ENCODE measurements at places on chromosomes 1 and 21. TPM values are rescaled to one million over a fixed set of nuclear protein-coding genes. Genes with fewer than 3 reads are reported as not detected.
A peak's percentile ranks its signal among the peaks of the same experiment; 100 is the strongest.

GRCh38 chr1:79355090-79355489 lies 348.6 kb upstream of the ADGRL4 start:
- H3K27ac ChIP-seq, result no peak overlapping the region
- DNase-seq, result no peak

LCE5A gene
- total RNA-seq, result not detected

DNA sequence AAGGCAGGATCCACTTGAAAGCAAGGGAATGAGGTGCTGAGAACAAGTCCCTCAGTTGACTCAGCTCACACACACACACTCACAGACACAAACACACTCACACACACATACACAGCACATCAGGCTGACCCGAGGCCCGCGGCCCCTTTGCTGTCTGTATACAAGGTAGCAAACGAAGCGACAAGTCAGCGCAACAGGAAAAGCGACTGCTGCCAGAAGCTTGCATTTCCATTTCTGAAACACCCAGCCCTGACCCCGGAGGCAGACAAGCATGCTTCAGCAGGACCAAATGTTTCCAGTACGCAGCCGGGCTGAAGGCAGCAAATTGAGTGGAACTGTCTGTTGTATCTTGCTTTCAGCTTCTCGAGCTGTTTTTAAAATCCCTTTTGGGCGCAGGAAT lies 501.6 kb downstream of the NPHP4 start:
- no peaks in the 10 kb centered on the region for H3K27me3 ChIP-seq
- H3K27ac ChIP-seq, result no peak overlapping the region
- no peak for DNase-seq

GRCh38 chr1:214579183-214579582 lies 23.8 kb upstream of the CENPF start:
- no peaks in the 10 kb centered on the region for H3K36me3 ChIP-seq
- no peaks in the 10 kb centered on the region for H3K4me1 ChIP-seq
- H3K4me3 ChIP-seq, result no peak overlapping the region
- H3K27ac ChIP-seq, result no peak overlapping the region

KLHDC8A gene
- total RNA-seq, result 0.56 TPM

- DNase-seq, result no peak
- H3K4me3 ChIP-seq, result no peak overlapping the region
- H3K4me1 ChIP-seq, result no peaks in the 10 kb centered on the region
Measured at GRCh38 chr1:228243093-228243492, 35.2 kb downstream of the OBSCN start.

DNA sequence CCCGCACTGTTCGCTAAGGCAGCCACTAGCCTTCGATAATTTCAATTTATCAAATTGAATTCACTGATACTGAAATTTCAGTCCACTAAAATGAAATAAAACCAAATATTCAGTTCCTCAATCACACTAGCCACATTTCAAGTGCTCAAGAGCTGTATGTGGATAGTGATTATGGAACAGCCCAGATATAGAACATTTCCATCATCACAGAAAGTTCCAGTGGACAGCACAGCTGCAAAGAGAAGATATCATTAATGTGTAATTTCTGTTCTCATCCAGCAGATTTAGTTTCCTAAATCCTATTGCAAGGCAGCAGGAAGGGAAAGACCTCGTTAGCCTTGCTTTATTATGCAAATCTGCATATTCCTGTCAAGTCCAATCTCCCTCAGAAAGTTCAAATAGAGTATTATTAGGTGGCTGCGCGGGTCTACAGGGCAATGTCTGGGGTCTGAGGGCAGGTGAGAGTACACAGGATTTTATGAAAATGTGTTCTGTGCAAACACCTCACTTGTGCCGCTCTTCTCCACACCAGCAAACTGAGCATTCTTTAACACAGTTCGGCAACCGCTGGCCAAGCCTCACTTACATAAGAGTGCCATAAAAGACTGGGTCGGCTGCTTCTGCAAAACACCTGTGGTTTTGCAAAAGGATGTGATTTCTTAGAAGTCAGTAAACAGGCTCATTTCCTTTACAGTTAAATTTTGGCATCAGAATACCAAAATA lies 22.4 kb downstream of the CAPZB start:
- no peak for DNase-seq
- no peaks in the 10 kb centered on the region for H3K36me3 ChIP-seq
- H3K27ac ChIP-seq, result no peak overlapping the region
- no peak overlapping the region for H3K4me3 ChIP-seq
- H3K27me3 ChIP-seq, result no peaks in the 10 kb centered on the region

GRCh38 chr1:12128120-12128519 lies 38.7 kb upstream of the TNFRSF1B start:
- no peaks in the 10 kb centered on the region for H3K36me3 ChIP-seq
- H3K27me3 ChIP-seq, result no peaks in the 10 kb centered on the region
- H3K4me3 ChIP-seq, result no peak overlapping the region
- H3K4me1 ChIP-seq, result no peaks in the 10 kb centered on the region

MRPL9 gene
- total RNA-seq, result 22.7 TPM

ZBED6 gene
- 7.0 TPM for total RNA-seq

- peaks cover 15% of the 10 kb centered on the region for H3K4me1 ChIP-seq
- H3K36me3 ChIP-seq, result no peaks in the 10 kb centered on the region
- no peak for DNase-seq
- H3K4me3 ChIP-seq, result no peak overlapping the region
- no peaks in the 10 kb centered on the region for H3K27me3 ChIP-seq
Measured at GRCh38 chr1:116908820-116909511, 750 bp upstream of the PTGFRN start.

- no peak overlapping the region for H3K27ac ChIP-seq
- no peak overlapping the region for H3K4me3 ChIP-seq
- peak; percentile 70 for DNase-seq
- no peaks in the 10 kb centered on the region for H3K4me1 ChIP-seq
- no peaks in the 10 kb centered on the region for H3K27me3 ChIP-seq
- H3K36me3 ChIP-seq, result no peaks in the 10 kb centered on the region
Measured at GRCh38 chr21:45819478-45820170, 161.9 kb upstream of the COL6A1 start.

NUF2 gene
- not detected for total RNA-seq

FCAMR gene
- total RNA-seq, result not detected

- H3K36me3 ChIP-seq, result no peaks in the 10 kb centered on the region
- no peak overlapping the region for H3K4me3 ChIP-seq
- no peak overlapping the region for H3K27ac ChIP-seq
- no peaks in the 10 kb centered on the region for H3K4me1 ChIP-seq
Measured at GRCh38 chr1:194698908-194699318, 1512.5 kb upstream of the B3GALT2 start.

GRCh38 chr1:201145816-201146215 lies 8.5 kb downstream of the TMEM9 start:
- no peak overlapping the region for H3K27ac ChIP-seq
- H3K4me1 ChIP-seq, result no peaks in the 10 kb centered on the region
- no peaks in the 10 kb centered on the region for H3K36me3 ChIP-seq
- H3K27me3 ChIP-seq, result no peaks in the 10 kb centered on the region
- H3K4me3 ChIP-seq, result no peak overlapping the region

ACTA1 gene
- not detected for total RNA-seq

UTS2 gene
- not detected for total RNA-seq

GRCh38 chr1:53316766-53317581 lies 10.9 kb downstream of the LRP8 start:
- H3K4me3 ChIP-seq, result no peak overlapping the region
- no peaks in the 10 kb centered on the region for H3K36me3 ChIP-seq
- no peak for DNase-seq

DNA sequence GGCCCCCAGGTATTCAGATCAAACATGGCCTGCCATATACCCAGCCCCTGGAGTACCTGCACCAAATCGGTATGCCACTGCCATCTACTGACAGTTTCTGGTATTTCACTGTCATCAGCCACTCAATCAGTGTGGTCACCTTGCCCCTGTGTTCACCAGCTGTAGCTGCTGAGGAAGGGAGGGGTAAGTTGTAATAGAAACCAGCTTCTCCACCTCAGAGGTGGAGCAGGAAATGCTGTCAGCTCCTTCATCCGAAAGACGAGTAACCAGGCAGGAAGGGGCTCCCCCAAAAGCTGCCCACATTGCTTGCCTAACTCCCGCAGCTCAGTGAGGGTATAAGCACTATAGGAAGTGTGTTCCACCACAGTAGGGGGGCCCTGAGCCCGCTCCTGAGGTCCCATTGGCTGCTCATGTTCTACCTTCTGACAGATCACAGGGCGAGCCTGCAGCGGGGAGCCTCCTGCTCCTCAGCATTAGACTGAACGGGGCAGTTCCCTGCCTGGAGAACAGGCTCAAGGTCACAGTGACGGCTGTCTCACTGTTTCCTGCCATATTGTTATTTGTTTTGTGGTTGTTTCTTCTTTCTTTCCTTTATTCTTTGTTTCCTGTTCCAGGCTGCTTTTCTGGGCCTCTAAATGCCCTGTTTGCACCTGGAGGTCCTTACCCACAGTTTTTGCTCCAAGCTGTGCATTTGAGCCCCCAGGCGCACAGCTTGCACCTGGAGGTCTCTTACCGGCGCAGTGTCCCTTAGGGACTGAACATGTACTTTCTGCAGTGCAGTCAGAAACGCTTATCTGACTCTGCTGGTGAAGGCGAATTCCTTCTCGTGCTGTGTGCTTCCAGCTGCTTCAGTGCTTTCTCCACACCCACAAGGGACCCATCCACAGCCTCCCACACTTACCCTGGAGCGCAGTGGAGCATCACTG lies 1638.3 kb downstream of the MRPL39 start:
- H3K27me3 ChIP-seq, result no peaks in the 10 kb centered on the region
- no peak overlapping the region for H3K4me3 ChIP-seq
- no peak overlapping the region for H3K27ac ChIP-seq
- H3K4me1 ChIP-seq, result no peaks in the 10 kb centered on the region
- H3K36me3 ChIP-seq, result no peaks in the 10 kb centered on the region
- DNase-seq, result peak; percentile 54

DNA sequence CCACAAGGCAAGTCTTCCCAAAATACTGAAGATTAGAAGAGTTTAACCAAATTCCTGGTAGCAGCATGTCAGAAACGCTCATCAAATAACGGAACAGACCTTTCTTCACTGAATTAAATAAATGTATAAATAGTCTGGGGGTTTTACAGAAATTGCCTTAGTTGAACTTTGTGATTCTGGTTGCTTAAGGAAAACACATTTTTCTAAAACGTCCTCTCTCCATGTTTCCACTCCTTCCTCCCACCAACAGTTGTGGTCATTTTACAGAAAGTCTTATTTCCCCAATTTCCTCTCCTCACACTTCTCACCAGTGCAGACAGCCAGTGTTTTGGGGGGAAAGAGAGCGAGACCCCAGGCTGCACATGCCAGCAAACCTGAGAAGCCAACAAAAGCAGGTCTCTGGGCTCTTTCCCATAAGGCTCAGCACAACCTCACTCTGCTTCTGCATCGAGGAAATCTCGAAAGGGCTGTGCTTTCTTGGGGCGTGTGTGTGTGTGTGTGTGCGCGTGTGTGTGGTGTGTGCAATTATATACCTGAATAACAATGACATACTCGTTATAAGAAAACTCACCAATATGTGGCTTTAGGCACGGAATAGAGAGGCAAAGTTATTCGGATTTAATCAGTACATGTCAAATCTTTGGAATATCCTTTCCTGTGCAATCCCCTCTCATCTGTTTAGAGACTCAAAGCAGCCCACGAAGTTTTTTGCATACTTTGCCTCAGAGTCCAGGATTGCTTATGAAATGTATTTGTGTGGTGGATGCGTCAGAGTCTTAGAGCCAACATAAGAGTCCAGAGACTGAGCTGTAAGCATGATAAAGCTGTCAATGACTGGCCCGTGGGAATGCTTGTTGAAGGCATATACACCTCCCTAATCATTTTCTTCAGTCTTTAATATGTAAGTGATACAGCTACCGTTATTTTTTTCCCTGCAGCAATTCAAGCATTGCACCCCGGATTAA lies 2.0 kb downstream of the KCNJ15 start:
- no peaks in the 10 kb centered on the region for H3K27me3 ChIP-seq
- H3K36me3 ChIP-seq, result no peaks in the 10 kb centered on the region
- H3K4me3 ChIP-seq, result no peak overlapping the region
- no peak for DNase-seq
- H3K4me1 ChIP-seq, result peaks cover 19% of the 10 kb centered on the region
- H3K27ac ChIP-seq, result no peak overlapping the region

DNA sequence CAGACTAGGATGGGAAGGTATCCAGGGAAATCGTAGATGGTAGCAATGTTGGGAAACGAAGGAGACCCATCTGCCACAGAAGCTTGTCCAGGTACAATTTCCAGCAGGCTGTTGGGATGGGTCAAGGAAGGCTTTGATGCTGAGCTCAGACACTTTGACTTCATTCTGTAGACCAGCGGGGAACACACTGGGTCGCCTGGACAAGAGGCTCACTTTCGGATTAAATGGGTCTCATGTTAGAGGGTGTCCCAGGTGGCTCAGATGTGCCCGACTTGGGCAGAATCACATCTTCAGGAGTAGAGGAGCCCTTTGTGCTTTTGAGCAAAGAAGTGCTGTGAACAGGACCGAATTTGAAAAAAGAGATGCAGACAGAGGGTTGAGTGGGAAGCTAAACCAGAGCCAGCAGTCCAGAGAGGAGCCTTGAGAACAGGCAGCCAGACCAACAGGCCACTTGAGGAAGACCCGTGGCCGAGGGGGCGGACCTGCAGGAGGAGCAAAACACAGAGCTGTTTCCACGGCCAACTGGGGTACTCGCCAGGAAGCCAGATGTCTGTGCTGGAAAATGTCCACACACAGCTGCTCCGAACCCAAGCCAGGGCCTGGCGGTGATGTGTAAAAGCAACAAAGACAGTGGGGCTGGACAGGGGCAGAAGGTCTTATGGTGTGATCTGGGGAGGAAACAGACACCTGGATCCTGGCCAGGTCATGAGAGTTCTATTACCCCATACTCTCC lies 146.9 kb downstream of the AJAP1 start:
- DNase-seq, result peak; percentile 29
- no peaks in the 10 kb centered on the region for H3K27me3 ChIP-seq
- no peak overlapping the region for H3K4me3 ChIP-seq
- H3K36me3 ChIP-seq, result no peaks in the 10 kb centered on the region

GRCh38 chr1:34709547-34709946 lies 45.3 kb upstream of the GJB5 start:
- no peak overlapping the region for H3K4me3 ChIP-seq
- no peak overlapping the region for H3K27ac ChIP-seq
- no peaks in the 10 kb centered on the region for H3K4me1 ChIP-seq
- no peaks in the 10 kb centered on the region for H3K36me3 ChIP-seq
- no peak for DNase-seq

- H3K27ac ChIP-seq, result no peak overlapping the region
- H3K4me1 ChIP-seq, result no peaks in the 10 kb centered on the region
- H3K36me3 ChIP-seq, result no peaks in the 10 kb centered on the region
- H3K27me3 ChIP-seq, result no peaks in the 10 kb centered on the region
Measured at GRCh38 chr1:14443164-14443787, 155.2 kb upstream of the KAZN start.

APOBEC4 gene
- not detected for total RNA-seq

- H3K27me3 ChIP-seq, result no peaks in the 10 kb centered on the region
- no peak overlapping the region for H3K27ac ChIP-seq
- no peak for DNase-seq
- no peaks in the 10 kb centered on the region for H3K36me3 ChIP-seq
- no peak overlapping the region for H3K4me3 ChIP-seq
Measured at GRCh38 chr1:34060187-34060730, 104.8 kb downstream of the CSMD2 start.

- no peak overlapping the region for H3K4me3 ChIP-seq
- no peaks in the 10 kb centered on the region for H3K36me3 ChIP-seq
- no peaks in the 10 kb centered on the region for H3K27me3 ChIP-seq
- H3K27ac ChIP-seq, result no peak overlapping the region
- H3K4me1 ChIP-seq, result no peaks in the 10 kb centered on the region
- no peak for DNase-seq
Measured at GRCh38 chr1:173148971-173149370, 58.2 kb downstream of the TNFSF4 start.

ROR1 gene
- 8.0 TPM for total RNA-seq
